EL (cell line): ENCODE measurements at places on chromosomes 11 and 22.

- no peak for DNase-seq
Observed at GRCh38 chr11:68375337-68375736, 62.9 kb downstream of the LRP5 start.

GRCh38 chr22:22983816-22984215 lies 86.5 kb upstream of the GNAZ start:
- no peak for DNase-seq

GRCh38 chr22:37160027-37160426 lies 10.3 kb upstream of the IL2RB start:
- DNase-seq, result no peak

- no peak for DNase-seq
Observed at GRCh38 chr22:27823221-27823620, 21.7 kb upstream of the MN1 start.

DNA sequence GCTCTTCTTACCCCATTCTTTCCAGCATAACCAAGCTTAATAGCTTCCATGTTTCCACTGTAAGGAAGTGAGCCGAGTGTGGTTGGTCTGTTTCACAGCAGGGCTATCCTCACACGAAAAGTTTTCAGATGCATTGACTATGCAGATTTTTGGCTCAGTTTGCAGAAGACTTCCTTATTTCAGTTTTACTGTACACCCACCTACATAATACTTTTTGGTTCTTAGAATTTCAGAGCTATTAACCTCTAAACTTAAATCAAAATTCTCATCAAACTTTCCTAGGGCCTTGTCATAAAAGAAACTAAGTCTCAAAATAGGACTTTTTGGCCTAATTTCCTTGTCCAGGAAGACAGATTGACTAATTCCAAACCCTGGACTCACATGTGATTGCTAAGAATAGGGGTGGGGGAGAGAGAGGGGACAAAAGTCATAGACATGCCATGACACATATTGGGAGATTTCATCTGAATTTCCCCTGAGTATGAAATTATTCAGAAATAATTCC lies 7.3 kb upstream of the EHF start:
- DNase-seq, result no peak

- DNase-seq, result peak; percentile 53
Observed at GRCh38 chr11:128415539-128415938, 171.8 kb downstream of the ETS1 start.

DNA sequence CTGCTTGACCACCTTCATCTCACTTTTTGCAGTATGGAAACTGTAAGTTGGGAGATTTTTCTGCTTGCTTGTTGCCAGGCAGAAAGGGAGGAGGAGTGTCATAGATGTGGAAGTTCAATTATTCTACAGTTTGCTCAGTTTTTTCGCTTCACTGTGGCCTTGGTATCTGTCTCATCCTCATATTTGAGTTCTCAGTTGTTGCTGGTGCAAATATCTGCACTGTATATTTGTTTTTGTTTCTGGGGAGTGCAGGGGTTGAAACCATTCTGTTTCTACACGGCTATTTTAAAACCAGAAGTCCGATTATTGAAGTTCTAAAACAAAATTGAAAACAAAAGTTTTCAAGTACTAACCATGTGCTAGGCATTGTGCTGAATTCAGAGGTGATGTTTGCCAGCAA lies 153.4 kb downstream of the JRKL start:
- no peak for DNase-seq

DNA sequence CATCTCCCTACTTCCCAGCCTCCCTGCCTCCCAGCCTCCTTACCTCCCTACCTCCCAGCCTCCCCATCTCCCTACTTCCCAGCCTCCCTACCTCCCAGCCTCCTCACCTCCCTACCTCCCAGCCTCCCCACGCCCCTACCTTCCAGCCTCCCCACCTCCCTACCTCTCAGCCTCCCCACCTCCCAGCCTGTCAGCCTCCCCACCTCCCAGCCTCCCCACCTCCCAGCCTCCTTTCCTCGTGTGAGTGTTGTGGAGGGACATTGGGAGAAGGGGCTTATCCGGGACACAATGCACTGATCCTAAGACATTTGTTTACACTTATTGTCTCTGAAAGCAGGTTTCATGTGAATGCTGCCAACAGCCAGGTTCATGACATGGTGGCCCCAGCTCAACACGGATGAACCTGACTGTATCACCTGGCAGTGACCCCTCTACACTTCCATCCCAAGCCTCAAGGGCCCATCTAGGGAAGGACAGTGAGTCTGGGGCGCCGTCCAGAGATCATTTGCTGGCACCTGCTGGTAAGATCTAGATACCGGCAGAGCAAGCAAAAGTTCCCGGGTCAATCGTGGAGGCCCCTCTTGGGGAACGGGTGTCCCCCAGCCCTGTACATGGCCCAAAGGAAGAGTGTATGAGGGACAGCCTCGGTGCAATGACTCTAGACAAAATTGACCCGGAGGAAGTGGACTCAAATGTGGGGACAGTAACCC lies 34.5 kb upstream of the TH start:
- DNase-seq, result no peak

DNA sequence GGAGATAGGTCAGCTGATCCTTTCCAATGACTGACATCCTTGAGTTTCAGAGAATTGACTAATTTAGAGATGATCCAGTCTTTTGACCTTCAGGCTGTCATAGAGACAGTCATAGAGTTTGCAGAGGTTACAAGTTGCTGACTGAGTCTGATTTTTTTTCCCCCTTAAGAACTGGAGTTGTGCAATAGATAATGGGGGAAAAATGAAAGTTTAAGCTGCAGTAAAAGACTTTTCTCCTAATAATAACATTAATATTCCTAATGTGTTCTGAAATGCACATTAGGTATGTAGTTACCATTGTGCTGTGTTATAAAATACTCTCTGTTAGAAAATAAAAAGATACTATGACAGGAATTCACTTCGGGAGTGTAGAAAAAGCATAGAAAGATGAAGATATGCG lies 876.9 kb upstream of the RAG2 start:
- DNase-seq, result no peak

DNA sequence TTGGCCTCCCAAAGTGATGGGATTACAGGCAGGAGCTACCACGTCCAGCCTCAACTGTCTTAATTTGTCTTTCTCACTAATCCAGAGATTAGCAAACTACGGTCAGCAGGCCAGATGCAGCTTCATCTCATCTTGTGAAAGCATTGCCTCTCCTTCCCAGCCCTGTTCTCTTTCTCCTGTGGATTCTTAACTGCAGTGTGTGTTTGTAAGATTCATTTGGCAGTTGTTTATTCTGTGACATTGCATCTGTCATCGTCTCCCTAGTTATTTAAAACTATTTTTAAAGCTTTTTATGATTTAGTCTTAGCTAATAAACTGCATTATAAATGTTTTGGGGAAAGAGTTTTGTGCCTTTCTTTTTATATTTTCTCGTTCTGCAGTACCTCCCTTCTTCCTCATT lies 29.2 kb downstream of the RNF169 start:
- no peak for DNase-seq

DNA sequence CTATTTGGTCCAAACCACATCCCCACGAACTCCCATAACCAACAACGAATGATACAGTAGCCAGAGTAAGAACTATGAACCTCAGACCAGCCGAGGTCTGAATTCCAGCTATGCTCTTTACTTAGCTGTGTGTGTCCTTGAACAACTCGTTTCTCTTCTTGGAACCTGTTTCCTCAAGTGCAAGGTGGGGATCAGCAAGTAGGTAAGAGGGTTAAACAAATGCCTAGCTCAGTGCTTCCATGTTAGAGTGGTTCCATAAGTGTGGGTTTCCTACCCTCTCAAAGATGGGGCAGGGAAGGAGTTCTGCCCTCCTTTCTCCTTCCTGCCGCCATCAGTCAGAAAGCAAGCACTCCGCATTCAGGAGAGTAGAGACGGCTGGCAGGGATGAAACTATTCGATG lies 283.4 kb upstream of the SYN3 start:
- DNase-seq, result no peak

- no peak for DNase-seq
Observed at GRCh38 chr22:44455963-44456358, 42.1 kb downstream of the RTL6 start.

DNA sequence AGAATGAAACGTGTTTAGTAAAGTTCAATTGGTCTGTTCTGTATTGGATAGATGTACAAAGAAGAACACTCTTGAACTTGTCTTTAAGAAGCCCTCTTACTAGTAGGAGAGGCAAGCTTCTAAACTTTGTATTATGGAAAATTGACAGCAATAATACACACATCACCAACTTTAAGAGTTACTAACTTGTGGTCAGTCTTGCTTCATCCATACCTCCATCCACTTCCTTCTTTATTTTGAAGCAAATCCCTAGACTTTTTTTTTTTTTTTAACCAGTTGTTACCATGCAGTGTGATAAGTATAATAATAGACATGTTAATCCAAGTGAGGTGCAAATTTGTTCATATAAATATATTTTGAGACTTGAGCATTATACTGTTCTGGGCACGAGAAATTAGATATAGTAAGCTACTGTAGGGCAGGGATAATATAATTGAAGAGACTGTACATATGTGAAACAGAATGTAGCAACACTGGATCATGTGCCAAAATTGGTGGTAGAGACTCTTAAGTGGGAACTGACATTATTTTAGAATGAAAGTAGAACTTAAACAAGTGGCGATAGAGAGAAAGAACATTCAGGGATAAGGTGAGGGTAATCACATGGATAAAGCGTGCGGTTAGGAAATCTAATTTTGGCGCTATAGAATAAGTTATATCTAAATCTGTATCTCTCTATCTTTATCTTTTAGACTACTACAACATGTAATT lies 6.5 kb downstream of the FAR1 start:
- DNase-seq, result no peak

- no peak for DNase-seq
Observed at GRCh38 chr11:33863418-33864172, 28.3 kb downstream of the LMO2 start.

DNA sequence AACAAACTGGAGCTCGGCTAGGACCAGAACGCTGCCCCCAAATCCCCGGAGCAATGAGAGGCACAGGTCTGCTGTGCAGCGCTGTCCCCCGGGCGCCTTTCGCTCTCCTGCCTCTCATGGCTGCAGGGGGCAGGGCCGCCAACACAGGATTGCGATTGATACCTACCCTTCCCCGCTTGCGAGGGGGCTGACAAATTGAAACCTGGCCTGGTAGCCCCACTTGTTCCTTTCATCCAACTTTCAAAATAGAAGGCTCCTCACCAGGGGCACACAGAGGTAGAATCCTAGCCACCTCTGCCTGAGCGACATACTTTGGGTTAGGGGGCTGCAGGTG lies 642 bp upstream of the CASTOR1 start:
- no peak for DNase-seq

DNA sequence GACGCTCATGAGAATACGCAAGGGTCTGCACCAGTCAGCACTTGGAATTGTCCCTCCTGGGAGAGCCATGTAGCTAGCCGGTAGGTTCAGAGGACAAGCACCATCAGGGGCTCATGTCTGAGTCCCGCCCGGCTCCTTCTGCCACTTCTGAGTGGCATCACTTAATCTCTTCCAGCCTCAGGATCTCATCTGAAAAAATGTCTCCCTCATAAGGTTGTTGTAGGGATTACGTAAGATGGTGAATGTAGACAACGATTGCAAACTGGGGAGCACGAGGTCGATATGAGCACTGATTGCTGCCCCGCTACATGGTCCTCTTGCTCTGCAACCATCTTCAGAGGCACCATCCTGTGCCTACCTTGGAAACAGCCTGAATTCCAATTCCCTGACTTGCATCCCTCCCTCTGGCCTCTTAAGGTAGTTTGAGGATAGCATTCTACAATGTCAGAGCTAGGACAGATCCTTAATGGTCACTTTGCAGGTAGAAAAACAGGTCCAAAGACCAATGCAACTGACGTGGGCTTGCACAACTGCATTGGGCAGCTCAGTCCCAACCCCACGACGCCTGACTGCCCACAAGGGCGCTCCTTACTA lies 115.8 kb upstream of the TMEM45B start:
- DNase-seq, result no peak

GRCh38 chr11:995752-996420 lies 40.6 kb downstream of the MUC6 start:
- no peak for DNase-seq

DNA sequence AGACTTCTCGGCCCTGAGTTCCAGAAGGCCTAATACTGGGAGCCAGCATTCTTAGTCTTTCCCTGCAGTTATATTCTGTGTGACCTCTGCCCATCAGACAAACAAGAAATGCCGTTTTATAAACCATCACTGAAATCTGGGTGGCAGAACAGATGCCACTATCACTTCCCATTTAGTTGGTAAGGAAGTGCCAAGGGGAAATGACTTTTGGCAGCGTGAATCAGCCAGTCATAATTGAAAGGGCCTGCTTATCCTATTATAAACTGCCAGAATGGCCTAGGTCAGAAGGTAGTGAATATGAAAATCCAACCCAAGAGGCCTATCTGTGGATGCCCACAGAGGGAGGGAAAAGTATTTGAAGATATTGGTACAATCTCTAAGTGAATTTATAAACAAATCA lies 646.8 kb upstream of the CCDC90B start:
- DNase-seq, result no peak

DNA sequence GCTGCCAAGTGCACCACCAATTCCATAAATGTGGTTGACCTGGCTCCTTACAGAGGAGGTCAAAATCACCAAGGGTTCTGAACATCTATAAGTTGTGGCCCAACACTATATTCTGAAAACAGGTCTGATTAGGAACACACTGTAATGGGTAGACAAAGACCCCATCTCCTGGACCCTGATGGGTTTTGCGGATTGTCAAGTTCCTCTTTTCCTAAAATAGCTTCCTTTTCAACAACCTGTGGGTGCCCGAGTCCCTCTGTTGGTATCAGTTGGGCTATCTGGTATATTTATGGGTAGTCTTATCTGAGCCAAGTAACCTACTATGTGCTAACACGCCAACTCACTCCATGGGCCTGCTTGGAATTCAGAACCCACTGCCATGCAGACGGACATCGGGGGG lies 9.9 kb upstream of the CACNG2 start:
- DNase-seq, result no peak

DNA sequence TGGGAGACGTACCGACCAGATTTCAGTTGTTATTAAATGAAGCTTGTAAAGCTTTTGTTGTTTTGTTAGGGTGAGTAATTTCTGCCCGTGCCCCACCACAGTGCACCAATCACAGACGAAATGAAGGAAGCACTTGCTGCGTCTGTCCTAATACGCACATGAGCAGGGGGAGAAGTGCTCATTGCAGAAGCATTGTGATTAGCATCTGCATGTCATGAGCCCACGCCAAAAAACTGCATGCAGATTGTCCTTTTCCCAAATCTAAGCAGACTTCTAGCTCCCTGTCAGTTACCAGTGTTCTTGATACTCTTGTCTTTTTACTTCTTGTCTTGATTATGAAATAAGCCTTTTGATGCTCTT lies 15.5 kb downstream of the RBX1 start:
- DNase-seq, result no peak

GRCh38 chr11:107198490-107199007 lies 180.3 kb upstream of the GUCY1A2 start:
- DNase-seq, result no peak

- DNase-seq, result no peak
Observed at GRCh38 chr22:49668402-49668801, 159.3 kb downstream of the BRD1 start.
